ENCODE measurements at places on chromosomes 3 and 15.

DNA sequence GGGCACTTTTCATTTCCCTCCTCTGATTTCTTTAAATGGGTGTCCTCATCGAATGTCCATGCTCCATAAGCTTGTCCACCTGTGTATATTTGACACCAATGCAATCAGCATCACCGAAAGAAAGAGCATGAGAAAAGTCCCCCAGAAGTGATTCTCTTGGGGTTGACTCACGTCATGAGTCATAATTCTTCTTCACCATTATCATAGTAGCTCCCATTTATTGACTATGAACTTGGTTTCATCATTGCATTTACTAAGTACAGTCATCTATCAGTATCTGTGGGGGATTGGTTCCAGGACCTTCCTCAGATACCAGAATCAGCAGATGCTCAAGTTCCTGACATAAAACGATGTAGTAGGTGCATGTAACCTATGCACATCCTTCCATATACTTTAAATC, 372.5 kb upstream of the CFAP20DC start:
- DNase-seq, result no peak

- no peak for DNase-seq
Measured at GRCh38 chr3:58388550-58389091, 45.0 kb downstream of the PDHB start.

DNA sequence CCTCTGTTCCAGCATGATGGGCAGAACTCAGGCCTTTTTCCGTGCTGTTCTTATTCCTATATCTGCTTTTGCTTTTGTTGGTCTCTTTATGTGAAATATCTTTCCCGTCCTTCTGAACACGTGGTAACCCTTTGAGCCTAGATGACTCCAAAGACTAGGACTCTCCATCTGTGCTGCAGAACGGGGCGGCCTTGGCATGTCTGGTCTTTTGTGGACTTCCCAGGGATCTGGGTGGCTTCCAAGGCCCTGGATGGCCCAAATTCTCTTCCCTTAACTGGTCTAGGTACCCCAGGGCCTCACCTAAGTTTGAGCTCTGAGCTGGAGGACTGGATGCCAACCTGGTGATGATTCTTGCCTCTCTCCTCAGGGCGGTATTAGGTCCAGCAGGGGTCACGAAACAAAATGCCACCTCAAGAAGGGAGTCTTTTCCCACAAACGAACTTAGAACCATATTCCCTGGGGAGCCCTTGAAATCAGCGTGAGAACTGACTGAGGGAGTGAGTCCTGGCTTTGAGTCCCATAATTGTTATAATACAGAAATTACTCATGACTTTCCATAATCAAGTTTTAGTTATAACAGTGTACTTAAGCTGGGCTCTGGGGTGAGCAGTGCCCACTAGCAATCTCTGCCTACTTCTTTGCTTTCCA, 13.8 kb downstream of the TLNRD1 start:
- no peak for DNase-seq

DNA sequence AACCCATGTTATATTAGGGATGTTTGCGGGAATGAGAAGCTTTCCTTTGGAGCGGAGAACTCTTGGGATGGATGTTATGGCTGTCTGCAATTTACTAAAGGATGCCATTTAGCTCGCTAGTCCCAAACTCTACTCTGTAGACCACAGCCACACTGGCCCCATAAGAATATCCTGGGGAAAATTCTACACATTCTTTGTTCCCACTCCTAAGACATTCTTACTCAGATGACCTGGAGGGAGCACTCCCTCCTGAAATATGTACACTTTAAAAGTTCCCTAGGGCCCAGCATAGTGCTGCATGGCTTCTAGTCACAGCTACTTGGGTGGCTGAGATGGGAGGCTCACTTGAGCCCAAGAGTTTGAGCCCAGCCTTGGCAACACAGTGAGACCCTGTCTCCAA, 288.7 kb upstream of the RORA start:
- DNase-seq, result no peak

DNA sequence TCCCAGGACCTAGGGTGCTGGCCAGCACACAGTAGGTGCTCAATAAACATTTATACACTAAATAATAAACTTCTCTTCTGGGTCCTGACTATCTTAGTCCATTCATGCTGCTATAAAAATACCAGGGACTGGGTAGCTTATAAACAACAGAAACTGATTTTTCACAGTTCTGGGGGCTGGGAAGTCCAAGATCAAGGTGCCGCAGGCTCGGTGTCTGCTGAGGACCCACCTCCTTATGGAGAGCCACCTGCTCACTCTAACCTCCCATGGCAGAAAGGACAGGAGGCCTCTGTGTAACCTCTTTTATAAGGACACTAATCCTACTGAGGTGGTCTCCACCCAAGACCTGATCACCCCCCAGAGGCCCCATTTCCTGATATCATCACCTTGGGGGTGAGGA, 114.4 kb upstream of the IQSEC1 start:
- DNase-seq, result no peak

DNA sequence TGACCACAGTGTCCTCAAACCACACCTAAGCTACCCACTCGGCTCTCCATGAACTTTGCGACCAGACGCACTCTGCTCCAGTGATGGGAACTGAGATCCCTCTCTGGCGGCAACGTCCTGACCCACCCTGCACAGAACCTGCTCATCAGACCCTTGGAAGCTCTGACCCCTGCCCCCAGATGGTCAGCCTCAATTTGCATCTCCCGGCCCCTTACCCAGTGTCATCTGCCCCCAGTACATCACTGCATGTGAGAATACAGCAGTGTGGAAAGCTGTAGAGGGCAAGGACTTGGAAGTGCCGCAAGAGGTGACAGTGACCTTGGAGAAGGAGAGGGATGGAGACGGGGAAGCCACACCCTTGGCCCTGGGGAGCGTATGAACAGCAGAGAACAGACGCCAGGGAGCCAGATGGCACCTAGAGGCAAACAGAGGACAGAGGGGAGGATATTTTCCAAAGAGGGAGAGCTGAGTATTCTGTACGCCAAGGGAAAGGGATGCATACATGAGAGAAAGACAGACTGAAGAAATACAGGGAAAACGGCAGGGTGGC, 192.0 kb downstream of the XXYLT1 start:
- DNase-seq, result no peak

- no peak for DNase-seq
Measured at GRCh38 chr3:143810166-143810952, 37.9 kb downstream of the SLC9A9 start.

- DNase-seq, result no peak
Measured at GRCh38 chr15:42986693-42987342, 66.2 kb upstream of the TTBK2 start.

- DNase-seq, result no peak
Measured at GRCh38 chr3:61381745-61382392, 130.6 kb upstream of the FHIT start.

DNA sequence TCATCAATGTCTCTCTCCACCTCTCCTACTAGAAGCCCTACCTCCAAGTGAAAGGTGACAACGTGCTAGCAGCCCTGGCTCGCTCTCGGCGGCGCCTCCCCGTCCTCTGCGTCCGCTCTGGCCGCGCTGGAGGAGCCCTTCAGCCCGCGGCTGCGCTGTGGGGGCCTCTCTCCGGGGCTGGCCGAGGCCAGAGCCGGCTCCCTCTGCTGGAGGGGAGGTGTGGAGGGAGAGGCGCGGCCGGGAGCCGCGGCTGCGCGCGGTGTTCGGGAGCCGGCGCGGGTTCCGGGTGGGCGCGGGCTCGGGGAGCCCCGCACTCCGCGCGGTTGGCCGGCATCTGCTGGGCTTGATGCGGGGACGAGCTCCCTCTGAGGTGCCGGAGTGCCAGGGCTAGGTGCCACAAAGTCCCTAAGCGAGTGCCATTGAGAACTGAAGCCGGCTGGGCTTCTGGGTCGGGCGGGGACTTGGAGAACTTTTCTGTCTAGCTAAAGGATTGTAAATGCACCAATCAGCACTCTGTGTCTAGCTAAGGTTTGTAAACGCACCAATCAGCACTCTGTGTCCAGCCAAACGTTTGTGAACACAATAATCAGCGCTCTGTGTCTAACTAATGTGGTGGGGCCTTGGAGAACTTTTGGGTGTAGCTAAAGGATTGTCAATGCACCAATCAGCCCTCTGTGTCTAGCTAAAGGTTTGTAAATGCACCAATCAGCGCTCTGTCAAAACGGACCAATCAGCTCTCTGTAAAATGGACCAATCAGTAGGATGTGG, 84.8 kb upstream of the ARRDC4 start:
- no peak for DNase-seq

DNA sequence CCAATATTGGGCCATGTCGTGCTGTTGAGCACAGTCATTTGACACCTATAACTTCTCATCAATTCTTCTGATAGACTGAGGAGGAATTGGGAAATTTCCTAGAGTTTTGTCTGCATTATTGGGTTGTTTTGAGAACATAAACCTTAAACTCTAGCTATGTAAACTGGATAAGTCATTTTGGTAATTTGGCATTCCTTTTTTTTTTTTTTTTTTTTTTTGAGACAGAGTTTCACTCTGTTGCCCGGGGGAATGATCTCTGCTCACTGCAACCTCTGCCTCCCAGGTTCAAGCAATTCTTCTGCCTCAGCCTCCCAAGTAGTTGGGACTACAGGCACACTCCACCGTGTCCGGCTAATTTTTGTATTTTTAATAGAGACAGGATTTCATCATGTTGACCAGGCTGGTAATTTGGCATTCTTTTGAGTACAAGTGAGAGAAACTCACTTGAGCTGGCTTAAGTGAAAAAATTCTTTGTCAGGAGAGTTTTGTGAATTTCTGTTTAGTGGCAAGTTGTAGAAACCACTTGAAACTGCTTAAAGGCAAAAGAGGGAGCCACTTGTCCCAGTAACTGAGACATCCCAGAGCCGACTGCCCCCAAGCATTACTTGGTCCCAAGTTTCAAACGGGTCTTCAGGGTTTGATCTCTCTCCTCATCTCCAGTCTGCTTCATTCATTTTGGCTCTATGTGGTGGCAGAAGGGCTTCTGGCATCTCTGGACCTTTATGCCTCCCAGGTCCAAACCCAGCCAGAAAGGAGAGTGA, 34.9 kb downstream of the FLNB start:
- DNase-seq, result no peak

DNA sequence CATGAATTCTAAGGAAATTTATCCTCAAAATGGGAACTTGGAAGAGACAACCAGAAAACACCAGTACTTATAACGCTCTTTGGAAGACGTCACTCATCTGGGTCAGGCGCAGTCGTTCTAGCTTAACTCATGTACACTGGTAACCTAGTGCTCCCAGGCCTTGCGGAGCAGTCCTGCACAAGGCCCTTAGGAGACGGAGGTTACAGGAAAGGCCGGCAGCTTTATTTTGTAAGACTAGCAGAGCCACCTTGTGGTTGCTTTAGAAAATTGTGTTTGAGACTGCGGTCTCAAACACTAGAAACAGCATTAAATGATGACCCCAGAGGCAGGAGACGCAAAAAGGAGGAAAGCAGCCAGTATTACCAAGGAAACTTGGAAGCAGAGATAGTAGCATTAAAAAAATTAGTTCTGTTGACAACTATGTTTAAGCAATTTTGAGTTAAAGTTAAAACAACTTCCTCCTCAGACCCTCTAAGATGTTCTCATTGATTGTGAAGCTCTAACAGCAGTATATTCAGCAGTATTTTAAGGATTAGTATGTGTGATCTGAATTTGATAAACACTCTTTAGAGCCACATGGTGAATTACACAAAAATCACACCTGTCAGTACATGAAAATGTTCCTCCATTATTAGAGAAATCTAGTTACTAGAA, 141.9 kb upstream of the C2CD4B start:
- peak; percentile 79 for DNase-seq

DNA sequence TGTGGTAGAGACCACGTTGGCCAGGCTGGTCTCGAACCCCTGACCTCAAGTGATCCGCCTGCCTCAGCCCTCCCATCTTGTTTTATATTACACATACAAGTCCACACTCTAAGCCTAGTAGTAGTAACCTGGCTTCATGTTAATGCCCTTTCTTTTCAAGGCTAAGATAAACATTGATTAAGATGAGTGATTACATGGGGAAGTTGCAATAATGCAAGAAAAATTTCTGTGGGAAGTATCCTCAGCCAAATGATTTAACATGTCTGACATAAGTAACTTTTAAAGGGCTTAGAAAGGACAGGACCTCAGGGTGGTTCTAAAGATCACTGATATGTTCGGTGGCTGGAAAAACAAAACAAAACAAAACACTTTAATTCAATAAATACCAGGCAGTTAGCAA, 72.1 kb downstream of the SFMBT1 start:
- no peak for DNase-seq

DNA sequence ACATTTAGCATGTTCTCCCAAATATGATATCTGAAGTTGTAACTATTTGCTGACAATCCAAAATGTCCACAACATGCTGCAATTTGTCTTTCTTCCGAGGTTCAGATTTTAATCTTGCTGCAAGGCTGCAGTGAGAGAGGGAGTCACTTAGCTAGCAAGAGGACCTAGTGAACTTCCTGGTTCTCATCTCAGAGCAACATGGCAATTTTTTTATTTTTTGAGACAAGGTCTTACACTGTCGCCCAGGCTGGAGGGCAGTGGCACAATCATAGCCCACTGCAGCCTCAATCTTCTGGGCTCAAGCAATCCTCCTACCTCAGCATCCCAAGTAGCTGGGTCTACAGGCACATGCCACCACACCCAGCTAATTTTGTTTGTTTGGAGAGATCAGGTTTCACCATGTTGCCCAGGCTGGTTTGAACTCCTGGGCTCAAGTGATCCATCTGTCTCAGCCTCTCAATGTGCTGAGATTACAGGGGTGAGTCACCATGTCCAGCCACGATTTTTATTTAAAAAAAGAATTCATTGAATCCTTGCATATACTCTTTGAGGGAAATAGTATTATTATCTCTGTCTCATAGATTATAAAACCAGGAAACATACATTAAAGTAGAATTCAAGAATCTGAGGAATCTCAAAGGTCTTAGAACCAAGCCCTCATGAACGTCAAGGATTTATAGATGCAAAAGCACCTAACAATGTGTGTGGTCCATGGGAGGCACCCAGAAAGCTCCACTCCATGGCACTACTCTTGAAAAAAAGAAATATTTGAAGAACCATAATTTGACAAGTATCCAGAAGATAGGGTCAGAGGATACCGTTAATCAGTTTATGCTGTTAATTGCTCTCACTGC, 9.1 kb downstream of the HDC start:
- DNase-seq, result no peak

- DNase-seq, result no peak
Measured at GRCh38 chr15:64739577-64740143, 35.7 kb downstream of the RBPMS2 start.

DNA sequence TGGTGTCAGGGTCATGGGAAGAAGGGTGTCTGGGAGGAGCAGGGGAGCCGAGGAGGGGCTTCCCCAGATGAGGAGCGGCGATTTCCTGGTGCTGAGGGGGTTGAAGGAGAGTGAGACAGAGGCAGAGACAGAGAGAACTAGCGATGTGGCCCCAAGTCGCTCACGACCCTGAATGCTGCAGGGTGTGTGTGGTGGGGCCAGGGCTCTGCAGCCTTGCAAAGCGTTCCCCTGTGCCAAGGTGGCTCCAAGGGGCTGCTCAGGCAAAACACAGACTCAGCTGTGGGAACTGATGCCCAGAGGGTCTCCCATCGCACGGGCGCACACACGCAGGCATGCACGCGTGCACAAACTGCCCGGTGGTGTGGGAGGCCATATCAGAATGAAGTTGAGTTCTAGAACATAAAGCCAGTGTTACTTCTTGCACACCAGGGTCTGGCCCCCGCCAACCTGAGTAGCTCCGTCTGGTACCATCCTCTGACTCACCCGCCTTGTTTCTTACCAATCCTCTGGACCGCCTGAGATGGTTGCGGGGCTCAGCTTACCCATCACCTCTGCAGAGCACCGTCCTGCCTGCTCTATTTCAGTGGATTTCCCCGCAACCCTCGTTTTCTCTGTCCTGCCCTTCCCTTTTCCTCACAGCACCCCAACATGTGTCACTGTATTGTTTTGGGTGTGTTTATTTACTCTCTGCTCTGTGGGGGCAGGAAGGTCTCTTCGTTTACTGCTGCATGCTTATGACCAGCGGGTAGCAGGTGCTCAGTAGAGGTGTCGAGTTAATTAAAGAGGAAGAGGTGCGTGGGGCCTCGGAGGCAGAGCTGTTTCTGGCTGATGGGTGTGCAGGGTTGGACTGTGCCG, 4.5 kb downstream of the MELTF start:
- no peak for DNase-seq
